NCI-H524 (cell line): ENCODE measurements at places on chromosomes 12 and 14.

DNA sequence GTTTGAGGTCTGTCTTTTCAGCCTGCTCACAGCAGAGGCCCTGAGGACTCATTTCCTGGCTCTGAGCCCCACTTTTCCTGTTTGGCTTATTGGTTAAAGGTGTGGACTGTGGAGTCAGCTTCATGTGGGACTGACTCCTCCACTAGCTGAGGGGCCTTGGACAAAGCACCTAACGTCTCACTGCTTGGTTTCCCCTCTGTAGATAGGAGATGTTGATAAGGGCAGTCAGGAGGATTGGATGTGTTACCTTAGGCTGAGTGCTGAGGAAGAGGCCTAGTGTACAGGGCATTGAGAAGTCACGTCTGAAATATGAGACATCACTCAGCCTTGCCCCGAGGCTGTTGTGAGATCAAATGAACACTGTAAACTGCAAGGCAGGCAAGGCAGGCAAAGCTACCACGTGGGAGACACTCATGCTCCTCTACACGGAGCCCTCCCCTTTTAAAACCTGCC is 27.1 kb upstream of the TCL1A start:
- DNase-seq = peak; percentile 44

GRCh38 chr14:24965934-24966578 is 83.9 kb downstream of the STXBP6 start:
- DNase-seq = no peak

DNA sequence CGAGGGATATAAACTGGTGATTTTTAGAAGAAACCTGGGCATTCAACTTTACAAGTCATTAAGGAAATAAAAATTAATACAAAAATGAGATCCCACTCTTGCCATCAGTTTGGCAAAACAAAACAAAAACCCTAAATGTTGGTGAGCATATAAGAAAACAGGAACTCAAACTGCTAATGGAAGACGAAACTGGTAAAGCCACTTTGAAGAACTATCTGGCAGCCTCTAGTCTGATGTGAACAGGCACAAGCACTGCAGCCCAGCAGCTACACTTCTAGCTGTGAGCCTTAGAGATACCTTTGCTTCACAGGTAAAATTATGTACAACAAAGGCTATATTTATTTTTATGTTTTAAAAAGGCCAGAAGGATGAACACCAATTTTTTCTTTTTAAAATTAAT is 459.6 kb downstream of the ZFP36L1 start:
- no peak for DNase-seq

DNA sequence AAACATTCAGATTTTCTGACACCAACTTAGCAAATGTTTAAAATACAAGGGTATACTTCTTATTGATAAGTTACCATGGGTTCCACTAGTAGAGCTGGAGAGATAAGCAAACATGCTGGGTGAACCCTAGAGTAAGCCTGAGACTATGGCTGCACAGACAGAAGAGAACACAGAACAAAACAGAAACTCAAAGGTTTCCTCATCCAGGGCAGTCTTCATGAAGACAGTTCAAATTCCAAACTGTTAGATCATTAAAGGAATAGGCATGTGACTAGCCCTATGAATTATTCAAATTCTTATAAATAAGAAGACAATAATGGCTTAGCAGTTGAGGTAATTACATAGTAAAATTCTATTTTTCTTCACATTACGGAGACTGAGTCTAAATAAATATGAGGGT is 28.1 kb downstream of the BTBD7 start:
- no peak for DNase-seq

GRCh38 chr14:59297071-59297776 is 108.8 kb downstream of the DAAM1 start:
- no peak for DNase-seq

DNA sequence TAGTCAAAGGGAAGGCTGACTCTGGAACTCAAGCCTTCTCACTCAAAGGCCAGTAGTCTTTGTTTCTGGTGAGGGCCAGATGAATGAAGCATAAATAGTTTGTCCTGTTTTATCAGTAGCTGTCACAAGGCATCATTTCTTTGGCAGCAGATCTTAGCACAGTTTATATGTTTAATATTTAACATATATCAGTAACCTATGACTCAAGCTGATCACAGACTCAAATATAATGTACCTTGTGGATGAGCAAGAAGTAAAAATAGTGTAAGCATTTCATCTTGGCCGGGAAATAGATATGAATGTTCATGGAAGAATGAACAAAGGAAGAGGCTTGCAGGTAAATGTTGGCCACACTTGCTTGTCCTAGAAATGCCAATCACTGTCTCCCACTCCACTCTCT is 158.3 kb upstream of the BMP4 start:
- no peak for DNase-seq
